ENCODE measurements at places on chromosomes 13 and 19.

- peak; percentile 92 for DNase-seq
- H3K4me1 ChIP-seq, result peaks cover 43% of the 10 kb centered on the region
- H3K36me3 ChIP-seq, result peaks cover 20% of the 10 kb centered on the region
- peak overlapping the region; percentile 54 for H3K27ac ChIP-seq
- H3K27me3 ChIP-seq, result no peaks in the 10 kb centered on the region
Measured at GRCh38 chr19:17555929-17556813, 722 bp downstream of the COLGALT1 start.

GRCh38 chr13:113141601-113141970, 16.9 kb upstream of the PROZ start:
- DNase-seq, result peak; percentile 25
- no peak overlapping the region for H3K4me3 ChIP-seq

DNA sequence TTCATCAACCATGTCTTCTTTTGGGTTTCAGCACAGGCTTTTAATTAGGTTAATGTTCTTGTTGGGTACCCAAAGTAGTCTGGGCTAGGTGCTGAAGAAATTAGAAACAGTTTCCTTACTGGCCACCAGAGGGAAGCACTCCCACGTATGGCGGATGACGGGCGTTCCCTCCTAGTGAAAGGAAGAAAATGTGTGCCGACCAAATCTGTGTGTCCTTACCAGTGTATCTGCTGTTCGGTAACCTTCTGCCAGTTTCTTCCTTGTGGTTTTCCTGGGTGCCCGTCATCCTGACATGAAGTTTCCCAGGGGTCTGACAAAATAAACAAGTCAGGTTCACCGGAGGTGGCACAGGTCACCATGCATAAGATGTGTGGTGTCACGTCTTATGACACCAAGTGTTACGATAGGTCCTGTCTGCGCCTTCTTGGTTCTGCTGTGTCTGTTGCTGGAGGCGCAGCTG, 6.0 kb upstream of the WDR88 start:
- H3K27ac ChIP-seq, result no peak overlapping the region
- H3K27me3 ChIP-seq, result no peaks in the 10 kb centered on the region
- H3K36me3 ChIP-seq, result peaks cover 11% of the 10 kb centered on the region
- peak overlapping the region; percentile 38 for H3K4me3 ChIP-seq

GRCh38 chr19:11814700-11815035, 595 bp downstream of the ZNF440 start:
- H3K4me1 ChIP-seq, result peaks cover 5% of the 10 kb centered on the region
- peak; percentile 73 for DNase-seq
- H3K4me3 ChIP-seq, result peak overlapping the region; percentile 96
- no peaks in the 10 kb centered on the region for H3K27me3 ChIP-seq

- peaks cover 43% of the 10 kb centered on the region for H3K27me3 ChIP-seq
- no peaks in the 10 kb centered on the region for H3K4me1 ChIP-seq
- no peak for DNase-seq
- H3K4me3 ChIP-seq, result no peak overlapping the region
Measured at GRCh38 chr13:45607931-45608330, 7.6 kb downstream of the ERICH6B start.
